Suprapubic skin (tissue), 4 donors: ENCODE measurements at places on chromosomes 11 and 22.

- H3K27me3 ChIP-seq = no peaks in the 10 kb centered on the region
- H3K27ac ChIP-seq = no peak overlapping the region
- H3K4me3 ChIP-seq = no peak overlapping the region
- H3K4me1 ChIP-seq = no peaks in the 10 kb centered on the region
- DNase-seq = no peak
- H3K36me3 ChIP-seq = no peaks in the 10 kb centered on the region
Measured at GRCh38 chr11:37612146-37612545, 1014.1 kb upstream of the RAG2 start.

DNA sequence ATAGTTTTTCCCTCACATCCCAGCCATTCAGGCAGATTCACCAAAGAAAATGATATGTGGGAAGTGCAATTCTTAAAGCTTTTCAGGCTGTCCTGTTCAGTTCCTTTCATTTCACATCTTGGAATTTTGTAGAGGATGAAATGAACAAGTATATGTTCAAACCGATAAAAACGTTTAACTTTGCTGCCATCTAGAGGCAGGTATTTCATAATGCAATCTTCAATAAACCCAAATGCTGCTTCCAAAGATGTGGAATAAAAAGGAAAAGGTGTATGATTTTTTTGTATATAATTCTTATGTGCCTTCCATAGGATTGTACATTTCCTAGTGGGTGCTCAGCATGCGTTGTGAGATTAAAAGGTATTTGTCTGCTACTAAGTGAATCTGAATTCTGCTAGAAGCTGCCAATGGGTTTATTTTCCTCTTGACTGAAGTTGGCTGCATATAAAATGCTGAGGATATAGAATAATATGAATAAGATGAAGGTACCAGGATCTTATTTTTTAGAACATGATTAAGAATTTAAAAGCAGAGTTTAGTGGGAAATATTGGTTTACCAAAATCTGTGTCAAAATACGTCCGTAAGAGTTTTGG lies 199.3 kb downstream of the PGR start:
- no peak for DNase-seq
- H3K4me3 ChIP-seq = no peak overlapping the region
- no peak overlapping the region for H3K27ac ChIP-seq

DNA sequence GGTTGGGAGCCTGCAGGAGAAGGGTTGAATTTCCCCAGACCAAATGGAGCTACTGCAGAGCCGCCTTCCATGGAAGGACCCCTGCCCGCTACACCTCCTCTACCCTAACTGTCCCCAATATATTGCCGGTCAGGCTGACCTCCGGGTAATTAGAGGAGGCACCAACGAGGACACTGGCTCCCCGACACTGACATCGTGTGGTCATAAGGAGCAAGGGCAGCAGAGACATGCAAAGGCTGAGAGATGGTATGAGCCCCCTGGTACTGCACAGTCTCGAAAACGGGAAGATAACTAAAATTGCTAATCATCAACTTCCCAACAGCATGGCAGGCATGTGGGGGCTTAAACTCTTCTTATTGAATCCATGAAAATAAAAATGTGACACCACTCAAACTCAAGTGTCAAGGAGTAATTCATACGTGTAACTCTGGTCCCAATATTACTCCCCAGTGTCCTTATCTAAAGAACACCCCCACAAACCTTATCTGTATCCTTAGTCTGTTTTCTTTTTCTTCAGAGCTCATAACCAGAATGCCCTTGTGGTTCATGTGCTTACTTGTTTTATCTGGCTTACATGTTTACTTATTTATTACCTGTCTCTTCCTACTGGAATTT lies 4.4 kb downstream of the CAVIN3 start:
- peak overlapping the region; percentile 15 for H3K4me3 ChIP-seq
- H3K36me3 ChIP-seq = no peaks in the 10 kb centered on the region
- H3K27ac ChIP-seq = no peak overlapping the region
- H3K27me3 ChIP-seq = no peaks in the 10 kb centered on the region

- no peak overlapping the region for H3K4me3 ChIP-seq
- peaks cover 60% of the 10 kb centered on the region for H3K4me1 ChIP-seq
- H3K27ac ChIP-seq = peak overlapping the region; percentile 81
- no peaks in the 10 kb centered on the region for H3K27me3 ChIP-seq
- no peak for DNase-seq
- peaks cover 9% of the 10 kb centered on the region for H3K36me3 ChIP-seq
Measured at GRCh38 chr11:8721609-8722500, 39.3 kb downstream of the RPL27A start.

DNA sequence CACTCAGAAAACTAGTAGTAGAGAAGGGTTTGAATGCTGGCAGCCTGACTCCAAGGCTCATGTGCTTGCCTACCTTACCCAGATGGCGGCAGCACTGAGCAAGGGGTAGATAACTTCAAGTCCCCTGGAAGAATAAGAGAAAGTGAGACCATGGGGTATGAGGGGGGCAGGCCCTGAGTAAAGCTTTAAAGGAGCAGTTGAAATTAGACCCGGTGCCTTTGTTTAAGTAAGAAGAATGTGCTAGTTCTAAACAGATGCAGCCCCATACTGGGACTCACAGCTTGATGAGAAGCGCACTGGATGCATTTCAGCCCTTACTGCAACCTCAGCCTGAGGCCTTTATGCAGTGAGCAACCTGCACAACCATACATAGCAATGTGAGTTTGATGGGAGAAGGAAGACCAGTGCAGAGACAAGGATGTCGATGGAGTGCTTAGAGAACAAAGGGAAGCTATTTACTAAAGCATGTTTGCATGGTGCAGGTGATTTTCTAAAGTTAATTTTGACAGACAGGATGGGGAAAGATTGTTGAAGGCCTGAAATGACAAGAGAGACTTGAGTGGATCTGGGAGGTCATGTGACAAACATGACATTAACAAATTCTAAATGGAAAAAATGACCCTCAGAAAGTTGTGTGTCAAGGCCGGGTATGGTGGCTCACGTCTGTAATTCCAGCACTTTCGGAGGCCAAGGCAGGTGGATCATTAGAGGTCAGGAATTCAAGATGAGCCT lies 27.1 kb upstream of the TMA7B start:
- peaks cover 23% of the 10 kb centered on the region for H3K4me1 ChIP-seq
- H3K4me3 ChIP-seq = no peak overlapping the region
- H3K36me3 ChIP-seq = no peaks in the 10 kb centered on the region
- H3K27me3 ChIP-seq = peaks cover 9% of the 10 kb centered on the region

- no peaks in the 10 kb centered on the region for H3K27me3 ChIP-seq
- no peak overlapping the region for H3K27ac ChIP-seq
Measured at GRCh38 chr22:28505416-28506149, 174.1 kb downstream of the TTC28 start.

DNA sequence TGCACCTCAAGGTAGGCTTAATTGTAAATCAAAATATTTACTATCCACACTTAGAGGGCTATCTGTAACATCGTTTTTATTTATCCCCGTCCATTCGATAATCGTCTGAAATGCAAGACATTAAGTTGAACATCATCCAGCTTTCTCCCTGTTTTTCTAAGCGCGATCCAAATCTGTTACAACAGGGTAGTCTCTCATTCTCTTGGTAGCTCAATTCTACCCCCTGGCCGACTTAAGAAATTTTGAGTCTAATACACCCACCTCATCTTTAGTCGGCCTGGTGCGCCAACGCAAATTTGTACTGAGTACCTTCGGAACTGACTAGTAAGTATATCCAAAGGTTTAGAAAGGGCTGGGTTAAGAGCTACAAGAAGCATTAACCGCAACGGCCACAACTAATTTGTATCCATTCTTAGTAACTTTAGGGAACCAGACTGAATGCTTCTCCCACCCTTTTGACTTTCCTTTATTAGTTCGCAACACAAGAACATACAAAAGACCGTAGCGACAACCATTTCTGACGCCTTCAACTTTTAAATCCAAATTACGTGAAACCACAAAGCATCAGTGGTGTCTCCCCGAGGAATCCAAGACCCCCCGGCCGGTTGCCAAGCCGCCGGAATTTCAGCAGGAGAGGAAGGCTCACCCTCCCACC lies 1.0 kb upstream of the ZNF143 start:
- H3K27me3 ChIP-seq = no peaks in the 10 kb centered on the region
- peak overlapping the region; percentile 79 for H3K4me3 ChIP-seq
- peaks cover 27% of the 10 kb centered on the region for H3K4me1 ChIP-seq

DNA sequence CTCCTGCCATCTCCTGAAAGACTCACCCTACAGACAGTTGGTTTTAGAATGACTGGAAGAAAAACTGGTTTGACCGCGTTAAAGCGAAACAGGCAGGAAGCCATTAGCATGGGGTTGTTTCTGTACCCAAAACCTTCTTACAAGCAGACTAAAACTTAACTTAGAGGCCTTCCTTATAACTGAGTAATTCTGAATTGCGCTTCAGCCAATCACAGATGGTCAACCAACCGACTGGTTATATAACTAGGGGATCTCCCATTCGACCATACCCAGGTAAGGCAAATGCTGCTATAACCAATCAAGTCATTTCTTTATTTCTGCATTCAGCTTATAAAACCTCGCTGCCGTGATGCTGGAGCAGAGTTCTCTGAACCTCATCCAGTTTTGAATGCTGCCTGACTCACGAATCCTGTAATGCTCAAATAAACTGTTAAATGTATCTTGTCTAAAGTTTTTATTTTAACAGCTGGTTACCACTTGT lies 87.8 kb upstream of the DRD2 start:
- DNase-seq = no peak
- H3K27me3 ChIP-seq = peaks cover 5% of the 10 kb centered on the region
- H3K4me1 ChIP-seq = peaks cover 19% of the 10 kb centered on the region

DNA sequence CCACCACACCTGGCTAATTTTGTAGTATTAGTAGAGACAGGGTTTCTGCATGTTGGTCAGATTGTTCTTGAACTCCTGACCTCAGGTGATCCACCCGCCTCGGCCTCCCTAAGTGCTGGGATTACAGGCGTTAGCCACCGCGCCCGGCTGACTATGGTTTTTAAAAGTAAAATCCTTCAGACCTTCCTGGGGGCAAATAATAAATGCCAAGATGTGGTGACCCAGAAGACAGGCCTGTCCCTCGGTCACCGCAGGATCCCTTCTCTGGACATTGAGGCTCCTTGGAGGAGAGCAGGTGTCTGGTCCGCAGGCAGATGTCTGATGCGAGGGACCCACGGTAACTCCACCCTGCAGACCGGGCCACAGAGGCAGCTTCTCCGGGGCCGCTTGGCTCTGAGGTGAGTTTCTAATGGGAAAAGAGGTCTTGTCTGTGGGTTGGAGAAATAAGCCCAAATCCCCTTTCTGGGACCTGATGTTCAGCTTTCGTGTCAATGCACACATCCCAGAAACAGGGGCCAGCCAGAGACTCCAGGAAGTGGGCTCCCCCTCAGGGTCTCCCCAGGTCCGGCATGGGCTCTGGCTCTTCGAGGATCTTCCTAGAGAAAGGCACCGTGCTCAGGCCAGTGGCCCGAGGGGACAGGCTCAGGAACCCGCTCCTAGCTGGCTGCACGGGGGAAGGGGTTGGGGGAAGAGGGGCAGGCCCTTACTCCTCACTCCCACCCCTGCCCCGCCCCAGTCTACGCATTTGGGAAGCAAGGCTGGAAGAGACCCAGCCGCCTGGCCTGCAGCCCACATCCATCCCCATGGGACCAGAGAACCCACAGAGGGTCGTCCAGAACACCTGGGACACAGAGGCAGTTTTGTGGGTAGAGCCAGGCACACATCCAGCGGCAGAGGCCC lies 100.6 kb downstream of the WNT7B start:
- no peak overlapping the region for H3K27ac ChIP-seq
- peak; percentile 57 for DNase-seq
- peaks cover 52% of the 10 kb centered on the region for H3K27me3 ChIP-seq
- H3K36me3 ChIP-seq = no peaks in the 10 kb centered on the region
- H3K4me1 ChIP-seq = peaks cover 11% of the 10 kb centered on the region
- no peak overlapping the region for H3K4me3 ChIP-seq

- H3K27me3 ChIP-seq = no peaks in the 10 kb centered on the region
- no peak for DNase-seq
Measured at GRCh38 chr11:27660171-27660570, 40.1 kb downstream of the BDNF start.

- DNase-seq = no peak
- no peak overlapping the region for H3K4me3 ChIP-seq
- H3K27ac ChIP-seq = no peak overlapping the region
- H3K36me3 ChIP-seq = no peaks in the 10 kb centered on the region
- peaks cover 3% of the 10 kb centered on the region for H3K4me1 ChIP-seq
- H3K27me3 ChIP-seq = no peaks in the 10 kb centered on the region
Measured at GRCh38 chr11:128116447-128116846, 470.9 kb downstream of the ETS1 start.

DNA sequence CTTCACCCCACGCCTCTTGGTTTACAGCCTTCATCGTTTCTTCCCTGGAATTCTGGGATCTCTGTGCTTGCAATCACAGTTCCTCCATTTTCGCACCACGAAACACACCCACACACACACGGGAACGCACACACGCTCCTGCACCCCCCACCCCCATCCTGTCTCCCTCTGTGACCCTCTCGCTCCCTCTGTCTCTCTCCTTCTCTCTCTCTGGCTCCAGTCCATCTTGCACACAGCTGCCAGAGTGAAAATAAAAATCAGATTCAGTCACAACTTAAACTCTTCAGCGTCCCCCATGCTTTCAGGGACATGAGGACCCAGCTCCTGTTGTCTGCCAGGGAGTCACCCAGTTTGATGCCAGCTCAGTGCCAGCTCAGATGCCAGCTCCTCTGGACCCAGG lies 3.0 kb downstream of the GAL start:
- H3K4me3 ChIP-seq = no peak overlapping the region
- no peak overlapping the region for H3K27ac ChIP-seq
- peaks cover 53% of the 10 kb centered on the region for H3K27me3 ChIP-seq
- peak; percentile 50 for DNase-seq

DNA sequence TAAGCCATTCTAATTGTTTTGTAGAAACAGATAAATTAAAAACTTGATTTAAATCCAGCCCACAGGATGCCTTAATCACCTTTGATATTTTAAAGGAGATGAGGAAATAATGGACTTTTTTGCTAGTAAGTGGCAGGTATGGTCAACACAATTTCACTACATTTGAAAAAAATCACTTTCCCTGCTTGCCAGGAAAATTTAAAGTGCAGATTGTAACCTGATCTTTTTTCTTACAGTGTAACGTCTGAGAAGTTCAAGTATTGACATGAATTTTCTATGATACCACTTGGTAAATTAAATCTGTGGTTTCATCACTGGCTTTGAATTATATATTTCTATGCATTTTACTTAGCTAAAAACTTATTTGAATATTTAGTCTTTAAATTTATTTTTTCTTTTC lies 65.3 kb downstream of the ARHGEF12 start:
- peak overlapping the region; percentile 15 for H3K27ac ChIP-seq
- DNase-seq = no peak
- H3K36me3 ChIP-seq = no peaks in the 10 kb centered on the region

- no peaks in the 10 kb centered on the region for H3K27me3 ChIP-seq
- H3K4me1 ChIP-seq = peaks cover 11% of the 10 kb centered on the region
- H3K4me3 ChIP-seq = no peak overlapping the region
- H3K27ac ChIP-seq = no peak overlapping the region
- no peak for DNase-seq
- no peaks in the 10 kb centered on the region for H3K36me3 ChIP-seq
Measured at GRCh38 chr11:121889186-121889585, 226.8 kb downstream of the BLID start.

GRCh38 chr11:1570531-1570895 lies 1.6 kb downstream of the DUSP8 start:
- no peak for DNase-seq
- peaks cover 2% of the 10 kb centered on the region for H3K36me3 ChIP-seq
- H3K27ac ChIP-seq = no peak overlapping the region
- peaks cover 46% of the 10 kb centered on the region for H3K4me1 ChIP-seq

GRCh38 chr11:34585735-34586487 lies 35.0 kb upstream of the EHF start:
- H3K4me3 ChIP-seq = no peak overlapping the region
- H3K27ac ChIP-seq = peak overlapping the region; percentile 40
- H3K36me3 ChIP-seq = no peaks in the 10 kb centered on the region
- H3K4me1 ChIP-seq = peaks cover 21% of the 10 kb centered on the region

- no peaks in the 10 kb centered on the region for H3K27me3 ChIP-seq
- H3K36me3 ChIP-seq = peaks cover 5% of the 10 kb centered on the region
- H3K4me3 ChIP-seq = peak overlapping the region; percentile 71
- peaks cover 28% of the 10 kb centered on the region for H3K4me1 ChIP-seq
Measured at GRCh38 chr11:85647078-85647477, 689 bp upstream of the TMEM126A start.
